ENCODE measurements at places on chromosomes 2 and 18.

GRCh38 chr2:230085201-230085600, 16.5 kb upstream of the SLC16A14 start:
- DNase-seq = no peak

DNA sequence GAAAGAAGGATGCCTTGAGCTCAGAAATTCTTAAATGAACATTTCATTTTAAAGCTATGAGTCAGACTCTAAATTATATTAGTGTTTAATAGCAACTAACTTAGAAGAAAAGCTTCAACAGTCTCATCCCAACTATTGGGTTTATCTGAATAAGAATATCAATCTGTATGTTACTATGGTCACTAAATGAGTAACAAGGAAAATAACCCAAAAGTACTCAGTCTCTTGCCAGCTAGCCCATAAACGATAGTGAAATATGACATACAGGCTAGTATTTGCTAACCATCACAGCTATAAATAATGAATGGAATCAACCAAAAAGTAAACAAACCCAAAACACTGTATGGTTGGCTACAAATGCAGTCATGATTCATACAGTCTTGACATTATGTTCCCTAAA, 174.9 kb downstream of the RAB3GAP1 start:
- no peak for DNase-seq

DNA sequence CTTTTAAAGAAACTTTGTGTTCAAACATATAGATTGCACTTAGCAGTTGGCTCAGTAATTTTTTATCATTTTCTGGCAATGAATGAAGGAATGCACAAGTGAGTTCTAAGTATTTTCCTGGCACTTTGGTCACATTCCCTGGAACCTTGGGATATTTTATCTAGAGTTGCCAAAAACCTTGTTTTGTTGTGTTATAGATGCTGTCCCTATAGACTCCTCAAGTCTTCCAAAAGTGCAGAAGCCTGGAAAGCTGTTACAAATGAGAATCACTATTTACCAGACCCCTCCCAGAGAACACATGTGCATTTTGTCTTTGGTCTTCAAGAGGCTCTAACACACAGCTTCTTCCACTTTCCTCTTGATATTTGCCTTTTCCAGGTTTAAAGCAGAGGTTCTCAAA, 108.3 kb downstream of the RND3 start:
- no peak for DNase-seq

DNA sequence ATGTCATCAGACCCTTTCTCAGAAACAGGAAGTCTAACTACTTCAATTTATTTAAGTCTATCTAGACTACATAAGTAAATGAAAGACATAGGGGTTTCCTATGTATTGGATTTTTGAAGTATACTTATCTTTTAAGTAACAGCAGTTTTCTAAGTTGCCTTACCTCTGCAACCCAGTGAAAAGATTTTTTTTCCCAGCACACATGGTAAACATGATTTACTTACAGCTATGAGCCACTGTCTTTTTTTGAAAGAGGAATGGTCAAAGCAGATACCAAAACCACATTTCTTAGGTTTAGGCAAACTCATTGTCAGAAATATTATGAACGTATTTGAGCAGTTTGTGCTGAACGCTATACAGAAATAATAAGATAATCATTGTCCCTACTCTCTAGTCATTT, 78.7 kb upstream of the OTX1 start:
- no peak for DNase-seq

- DNase-seq = no peak
Measured at GRCh38 chr2:85741211-85741832, 12.5 kb upstream of the ATOH8 start.

GRCh38 chr2:96305979-96306308, 598 bp upstream of the SNRNP200 start:
- DNase-seq = no peak

GRCh38 chr2:20179466-20179754, 45.5 kb downstream of the SDC1 start:
- DNase-seq = no peak

- no peak for DNase-seq
Measured at GRCh38 chr18:46547520-46547919, 109.5 kb downstream of the LOXHD1 start.

- DNase-seq = no peak
Measured at GRCh38 chr2:54465143-54465542, 9.0 kb downstream of the SPTBN1 start.

GRCh38 chr2:165196411-165196810, 7.4 kb downstream of the SCN3A start:
- DNase-seq = no peak

DNA sequence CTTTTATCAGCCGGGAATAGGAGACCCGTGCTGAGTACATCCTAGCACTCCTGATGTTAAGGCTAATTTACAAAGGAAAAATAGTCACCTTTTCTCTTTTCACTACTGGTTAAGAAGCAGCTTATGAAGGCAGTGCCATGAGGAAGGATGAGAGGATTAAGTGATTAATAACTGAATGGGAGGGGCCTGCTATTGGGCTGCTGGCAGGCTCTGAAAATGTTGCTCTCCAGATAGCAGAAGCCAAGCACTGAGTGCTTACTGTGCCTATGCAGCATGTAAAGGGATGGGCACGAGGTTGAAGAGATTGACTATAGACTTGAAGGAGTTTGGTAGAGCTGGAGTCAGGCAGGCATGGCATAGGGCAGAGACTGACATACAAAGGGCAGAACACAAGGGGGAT, 282.4 kb upstream of the THSD7B start:
- DNase-seq = no peak

- DNase-seq = no peak
Measured at GRCh38 chr2:6828299-6828584, 37.5 kb downstream of the CMPK2 start.

- DNase-seq = peak; percentile 50
Measured at GRCh38 chr18:44838971-44839666, 158.4 kb downstream of the SETBP1 start.

DNA sequence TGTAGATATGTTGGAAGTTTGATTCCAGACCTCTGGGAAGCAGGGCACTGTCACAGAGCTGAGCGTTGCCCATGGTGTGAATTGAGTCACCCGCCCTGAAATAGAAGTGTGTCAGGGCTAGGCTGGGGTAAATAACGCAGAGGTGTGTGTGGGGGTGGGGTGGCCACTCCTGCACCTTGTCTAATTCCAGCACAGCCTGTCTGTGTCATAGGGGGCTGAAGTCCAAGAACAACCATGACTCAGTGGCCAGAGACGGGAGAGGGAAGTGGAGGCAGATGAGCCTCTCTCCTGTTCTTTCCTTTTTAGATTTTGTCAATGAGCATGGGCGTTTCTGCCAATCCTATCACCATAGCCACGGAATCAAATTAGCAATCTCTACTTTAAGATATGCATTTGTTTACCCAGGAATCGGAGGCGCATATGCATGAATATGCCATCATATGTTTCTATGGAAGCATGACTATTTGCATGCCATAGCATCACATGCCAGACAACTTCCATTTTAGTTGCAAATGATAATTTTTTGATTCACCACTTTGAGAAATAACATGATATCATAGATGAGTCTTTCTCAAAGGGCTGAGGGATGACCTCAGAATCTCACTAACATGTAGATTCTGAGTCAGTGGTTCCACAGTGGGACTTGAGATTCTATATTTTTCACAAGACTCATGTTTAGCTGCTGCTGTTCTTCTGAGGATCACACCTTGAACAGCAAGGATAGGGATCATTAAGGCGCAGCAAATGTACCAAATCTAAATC, 852.9 kb downstream of the DCDC2C start:
- DNase-seq = no peak

DNA sequence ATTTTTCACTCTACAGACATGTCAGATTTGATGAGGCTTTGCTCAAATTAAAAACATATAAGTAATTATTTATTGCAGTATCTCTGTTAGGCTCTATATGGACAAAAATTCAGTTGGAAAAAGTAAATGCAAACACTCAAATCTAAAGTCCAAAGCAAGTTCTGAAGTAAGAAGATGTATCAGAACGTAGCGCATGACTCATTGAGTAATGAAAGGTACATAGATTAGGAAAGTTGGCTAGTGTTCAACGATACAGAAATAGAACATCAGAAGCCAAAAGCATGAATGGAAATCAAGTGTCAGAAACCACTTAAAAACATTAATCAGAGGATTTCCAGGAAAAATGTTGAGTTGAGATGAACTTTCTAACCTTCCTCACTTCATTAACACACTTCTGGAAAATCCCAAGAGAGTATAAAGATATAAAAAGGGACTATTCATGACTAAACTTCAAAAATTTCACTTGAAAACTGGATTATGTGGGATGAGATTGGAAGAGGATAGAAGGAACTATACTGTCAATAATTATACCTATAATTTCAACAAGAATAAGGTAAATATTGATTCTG, 494.1 kb downstream of the LRRTM4 start:
- no peak for DNase-seq

- peak; percentile 39 for DNase-seq
Measured at GRCh38 chr2:45778720-45779171, 127.3 kb downstream of the PRKCE start.

- no peak for DNase-seq
Measured at GRCh38 chr2:239991689-239992314, 33.3 kb downstream of the NDUFA10 start.

DNA sequence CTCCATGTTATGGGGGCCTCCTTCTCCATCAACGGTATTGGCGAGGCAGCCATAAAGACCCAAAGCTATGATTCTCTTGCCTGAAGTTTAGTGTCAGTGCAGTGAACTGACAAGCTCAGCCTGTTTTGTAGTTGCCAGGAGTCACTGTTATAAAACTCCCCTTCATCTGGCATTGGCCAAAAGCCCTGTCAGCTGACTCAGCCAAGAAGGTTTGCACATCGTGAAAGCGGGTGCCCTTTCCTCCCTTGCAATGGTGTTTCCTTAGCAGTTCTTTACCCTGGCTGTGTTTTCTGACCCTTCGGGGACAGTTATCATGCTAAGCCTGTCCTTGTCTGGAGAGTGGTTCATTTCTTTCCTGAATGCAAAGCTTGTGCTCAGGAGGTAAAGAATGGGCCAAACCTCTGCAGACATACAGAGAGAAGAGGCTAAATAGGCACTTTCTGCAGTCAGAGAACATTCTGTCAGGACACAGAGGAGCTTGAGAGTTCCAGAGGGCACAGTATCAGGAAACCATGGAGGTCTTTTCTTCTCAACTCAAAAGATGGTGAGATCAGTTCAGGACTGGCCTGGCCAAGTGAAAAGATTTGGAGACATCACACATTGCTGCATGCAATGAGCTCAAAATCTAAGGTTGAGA, 414.2 kb downstream of the ZNF521 start:
- no peak for DNase-seq

DNA sequence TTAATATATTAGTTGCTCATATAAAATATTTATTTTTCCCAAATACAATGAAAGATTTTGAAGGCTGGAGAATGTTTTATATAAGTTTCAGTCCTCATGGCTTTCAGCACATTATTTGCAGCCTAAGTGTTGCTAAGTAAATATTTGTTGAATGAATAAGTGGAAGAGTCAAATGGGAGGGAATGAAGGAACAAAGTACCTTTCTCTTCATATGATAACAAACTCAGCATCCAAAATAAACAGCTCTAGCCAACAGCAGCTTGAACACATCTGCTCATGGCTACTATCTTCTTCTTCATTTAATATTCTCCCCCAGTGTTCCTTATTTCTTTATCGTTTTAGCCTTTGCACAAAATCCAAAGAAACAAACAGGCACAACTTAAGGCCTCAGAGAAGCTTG, 385.2 kb upstream of the PIK3C3 start:
- no peak for DNase-seq

DNA sequence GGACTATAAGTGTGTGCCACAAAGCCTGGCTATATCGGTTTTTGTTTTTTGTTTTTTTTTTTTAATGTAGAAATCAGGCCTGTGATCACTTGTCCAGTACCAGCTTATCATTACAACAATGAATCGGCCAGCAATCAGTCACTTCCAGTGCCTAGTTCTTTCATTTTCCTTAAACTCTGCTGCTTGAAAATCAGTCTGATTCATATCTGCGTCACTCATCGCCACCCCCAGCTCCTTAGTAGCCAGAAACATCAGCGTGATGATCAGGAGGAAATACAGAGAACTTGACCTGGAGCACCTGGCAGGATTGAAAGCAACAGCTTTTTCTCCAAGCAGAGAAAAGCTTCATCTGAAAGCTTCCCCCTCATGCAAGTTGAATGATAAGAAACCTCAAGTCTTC, 75.4 kb downstream of the SPTBN1 start:
- no peak for DNase-seq

DNA sequence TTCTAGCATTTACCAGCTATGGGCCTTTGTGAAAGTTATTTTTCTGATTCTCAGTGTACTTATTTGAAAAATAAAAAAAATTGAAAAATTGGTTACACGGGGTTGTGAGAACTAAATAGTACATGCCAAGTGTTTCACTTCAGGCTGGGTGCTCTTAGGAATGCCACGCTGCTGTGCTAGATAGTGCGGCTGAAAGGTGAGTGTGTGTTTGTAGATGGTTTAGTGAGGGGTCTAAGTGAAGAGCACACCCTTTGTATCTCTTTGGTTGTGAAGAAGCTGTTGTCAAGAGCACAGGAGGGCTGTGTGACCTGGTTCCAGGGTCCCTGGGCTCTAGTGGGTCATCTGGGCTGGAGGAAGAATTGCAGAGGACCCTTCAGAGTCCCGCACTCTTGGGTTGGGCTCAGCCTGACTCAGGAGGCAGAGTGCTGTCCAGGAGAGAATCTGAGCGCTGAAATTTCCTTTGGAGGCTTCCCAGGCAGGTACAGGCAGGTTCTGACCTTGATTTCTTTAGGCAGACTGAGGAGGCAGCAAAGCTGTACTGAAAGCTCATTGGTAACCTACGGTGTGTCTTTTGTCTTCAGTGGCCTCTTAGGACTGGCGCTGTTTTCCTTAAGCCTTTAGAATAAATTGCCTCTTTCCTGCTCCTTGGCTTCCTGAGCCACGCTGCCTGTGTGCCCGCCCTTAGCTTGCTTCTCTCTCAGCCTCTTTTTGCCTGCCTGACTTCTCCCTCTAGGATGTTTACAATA, 44.4 kb downstream of the MAP4K4 start:
- no peak for DNase-seq

GRCh38 chr2:204228169-204228886, 291.8 kb downstream of the ICOS start:
- DNase-seq = no peak

DNA sequence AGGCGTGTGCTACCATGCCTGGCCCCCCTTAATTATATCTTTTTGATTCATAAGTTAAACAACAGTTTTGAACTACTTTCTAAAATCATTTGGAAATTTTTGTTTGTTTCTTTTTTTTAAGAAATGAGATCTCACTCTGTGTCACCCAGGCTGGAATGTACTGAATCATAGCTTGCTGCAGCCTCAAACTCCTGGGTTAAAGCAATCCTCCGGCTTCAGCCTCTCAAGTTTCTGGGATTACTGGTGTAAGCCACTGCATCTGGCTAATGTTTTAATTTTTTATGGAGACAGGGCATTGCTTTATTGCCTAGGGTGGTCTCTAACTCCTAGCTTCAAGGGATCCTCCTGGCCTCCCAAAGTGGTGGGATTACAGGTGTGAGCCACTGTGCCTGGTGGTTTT, 71.5 kb downstream of the BABAM2 start:
- DNase-seq = no peak

GRCh38 chr2:239926587-239927232, 98.4 kb downstream of the NDUFA10 start:
- DNase-seq = no peak

DNA sequence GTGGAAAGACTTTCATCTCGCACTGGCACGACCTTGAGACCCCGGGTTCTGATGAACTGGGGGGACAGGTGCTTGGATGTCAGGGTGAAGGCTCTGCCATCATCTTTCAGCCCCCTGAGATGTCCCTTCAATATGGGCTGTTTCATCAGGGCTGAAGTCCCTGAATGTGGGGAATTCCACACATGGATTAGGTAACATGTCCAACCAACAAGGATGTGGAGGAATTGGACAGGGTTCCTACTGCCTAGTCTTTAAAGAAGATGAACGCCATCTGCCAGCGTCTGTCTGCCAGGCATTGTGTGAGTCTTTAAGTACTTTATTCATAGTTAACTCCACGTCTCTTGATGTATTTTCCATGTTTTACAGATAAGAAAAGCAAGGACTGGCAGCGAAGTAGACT, 5.9 kb upstream of the GRHL1 start:
- DNase-seq = no peak

Measured in GM12892 (cell line).